ENCODE measurements at places on chromosomes 5 and 9.

- no peak for DNase-seq
These were observed 41.1 kb downstream of the ALG2 start for GRCh38 chr9:99180662-99181061.

GRCh38 chr9:94714494-94714893 lies 12.0 kb upstream of the AOPEP start:
- no peak for DNase-seq

DNA sequence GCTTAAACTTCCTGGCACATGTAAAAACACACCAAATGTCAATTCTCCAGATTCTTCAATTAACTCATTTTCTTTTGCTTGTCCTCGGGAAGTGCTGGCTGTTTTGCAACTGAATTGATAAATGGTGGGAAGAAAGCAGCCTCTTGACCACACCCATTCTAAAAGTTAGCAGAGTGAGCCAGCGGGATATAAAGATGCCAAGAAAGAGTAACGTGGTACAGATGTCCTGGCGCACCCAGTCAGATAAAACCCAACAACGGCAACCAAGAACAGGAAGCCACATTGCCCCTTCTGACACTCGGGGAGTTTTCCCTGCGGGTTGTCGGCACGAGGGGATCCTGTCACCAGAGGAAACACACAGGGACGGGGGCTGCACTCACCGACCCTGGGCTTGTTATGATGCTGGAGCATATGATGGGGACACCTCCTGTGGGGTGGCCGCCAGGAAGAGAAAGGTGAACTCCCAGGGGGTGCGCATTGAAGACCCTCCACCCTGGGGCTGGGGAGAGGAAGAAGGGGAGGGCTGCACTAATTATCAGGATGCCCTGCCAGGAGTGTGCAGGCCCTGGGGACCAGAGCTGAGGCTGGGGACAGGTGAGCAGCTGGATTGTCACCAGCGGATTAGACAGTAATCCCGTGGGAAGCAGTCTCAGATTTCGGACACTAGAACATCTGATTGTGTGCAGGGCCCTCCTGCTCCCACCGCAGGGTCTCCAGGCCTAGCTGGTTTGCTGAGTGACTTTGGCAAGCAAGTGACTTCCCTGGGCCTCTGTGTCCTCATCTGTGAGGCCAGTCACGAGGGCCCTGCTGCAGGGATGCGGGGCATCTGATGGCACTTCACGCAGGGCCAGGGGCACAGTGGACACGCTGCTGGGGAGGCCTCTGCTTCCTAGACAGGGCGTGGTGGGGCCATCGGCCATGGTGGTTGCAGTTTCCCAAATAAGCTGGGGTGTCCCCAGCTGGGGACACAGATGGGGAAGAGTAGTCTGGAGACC lies 59.2 kb downstream of the CRB2 start:
- DNase-seq, result no peak

GRCh38 chr9:130043654-130044623 lies 950 bp upstream of the FNBP1 start:
- no peak for DNase-seq

GRCh38 chr9:121474231-121474947 lies 25.3 kb downstream of the GGTA1 start:
- DNase-seq, result no peak

DNA sequence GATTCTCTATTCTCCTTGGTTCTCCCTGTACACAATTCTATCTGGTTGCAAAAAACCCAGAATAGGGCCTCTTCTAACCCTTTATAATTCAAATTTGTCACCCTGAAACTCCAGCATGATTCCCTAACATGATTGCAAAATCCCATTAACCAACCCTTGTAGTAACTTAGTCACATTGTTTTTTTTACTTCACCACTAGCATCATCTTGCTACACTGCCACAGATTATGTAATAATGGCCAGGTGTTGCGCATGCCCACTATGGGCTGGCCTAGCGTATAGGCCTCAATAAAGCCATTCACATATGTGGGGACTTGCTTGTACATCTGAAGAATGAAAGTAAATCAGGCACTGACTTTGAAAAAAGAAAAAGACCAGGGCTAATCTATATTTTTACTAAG lies 25.7 kb downstream of the FAM170A start:
- no peak for DNase-seq
